ENCODE measurements at places on chromosomes 13 and 19.

DNA sequence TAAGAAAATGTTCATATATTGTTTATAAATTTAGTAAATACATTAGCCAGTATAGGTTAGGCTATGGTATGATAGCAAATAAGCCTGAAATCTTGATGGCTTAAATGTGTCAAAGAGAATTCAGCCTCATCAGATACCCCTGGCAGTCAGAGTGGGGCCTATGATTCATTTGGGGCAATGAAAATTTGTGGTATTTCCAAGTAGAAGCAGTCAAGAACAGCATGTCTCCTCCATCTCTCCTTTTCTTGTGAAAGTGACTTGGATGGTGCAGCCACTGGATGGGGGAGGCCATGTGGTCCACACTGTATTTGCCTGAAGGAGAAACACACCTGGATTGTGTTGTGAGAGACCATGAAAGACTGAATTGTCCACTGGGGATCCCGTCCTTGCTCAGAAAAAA is 82.7 kb downstream of the DLEU7 start:
- DNase-seq: no peak

GRCh38 chr19:11261431-11261970 is 823 bp downstream of the DOCK6 start:
- no peak for DNase-seq

DNA sequence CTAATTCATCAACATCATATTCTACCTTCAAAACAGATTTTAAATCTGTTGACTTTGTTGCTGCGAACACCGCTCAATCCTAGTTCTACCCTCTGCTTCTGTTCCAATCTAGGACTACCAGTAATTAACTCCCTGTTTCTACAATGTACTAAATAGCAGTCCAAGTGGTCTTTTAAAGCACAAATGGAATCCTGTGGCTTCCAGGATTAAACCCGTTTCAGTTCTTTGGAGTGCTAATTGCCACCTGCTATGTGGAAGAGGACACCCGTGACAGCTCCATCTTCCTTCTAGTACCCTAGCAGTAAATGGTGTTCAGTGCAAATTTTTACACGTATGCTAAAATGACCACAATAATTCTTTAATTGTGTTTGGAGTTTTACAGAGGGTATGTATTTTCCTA is 232.1 kb downstream of the TDRD3 start:
- DNase-seq: no peak

DNA sequence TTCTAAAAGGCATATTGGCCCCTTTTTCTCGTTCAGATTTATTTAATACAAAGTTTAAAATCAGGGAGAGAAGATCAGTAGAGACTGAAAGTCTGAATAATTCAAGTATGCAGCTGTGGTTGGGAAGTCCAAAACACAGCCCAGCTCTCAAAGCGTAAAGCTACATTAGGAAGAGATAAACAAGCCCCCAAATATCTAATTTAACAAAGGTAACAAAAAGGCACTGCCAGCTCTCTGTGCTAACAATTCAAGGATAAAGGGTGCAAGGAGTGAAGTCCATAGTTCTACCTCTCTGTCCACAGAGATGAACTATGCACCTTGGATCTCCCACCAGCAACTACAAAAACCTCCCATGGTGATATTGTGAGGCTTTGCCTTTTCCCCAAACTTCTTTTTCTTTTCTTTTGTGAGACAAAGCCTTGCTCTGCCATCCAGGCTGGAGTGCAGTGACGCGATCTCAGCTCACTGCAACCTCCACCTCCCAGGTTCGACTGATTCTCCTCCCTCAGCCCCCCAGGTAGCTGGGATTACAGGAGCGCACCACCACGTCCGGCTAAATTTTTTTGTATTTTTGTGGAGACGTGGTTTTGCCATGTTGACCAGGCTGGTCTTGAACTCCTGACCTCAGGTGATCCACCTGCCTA is 104.4 kb downstream of the LHFPL6 start:
- no peak for DNase-seq

DNA sequence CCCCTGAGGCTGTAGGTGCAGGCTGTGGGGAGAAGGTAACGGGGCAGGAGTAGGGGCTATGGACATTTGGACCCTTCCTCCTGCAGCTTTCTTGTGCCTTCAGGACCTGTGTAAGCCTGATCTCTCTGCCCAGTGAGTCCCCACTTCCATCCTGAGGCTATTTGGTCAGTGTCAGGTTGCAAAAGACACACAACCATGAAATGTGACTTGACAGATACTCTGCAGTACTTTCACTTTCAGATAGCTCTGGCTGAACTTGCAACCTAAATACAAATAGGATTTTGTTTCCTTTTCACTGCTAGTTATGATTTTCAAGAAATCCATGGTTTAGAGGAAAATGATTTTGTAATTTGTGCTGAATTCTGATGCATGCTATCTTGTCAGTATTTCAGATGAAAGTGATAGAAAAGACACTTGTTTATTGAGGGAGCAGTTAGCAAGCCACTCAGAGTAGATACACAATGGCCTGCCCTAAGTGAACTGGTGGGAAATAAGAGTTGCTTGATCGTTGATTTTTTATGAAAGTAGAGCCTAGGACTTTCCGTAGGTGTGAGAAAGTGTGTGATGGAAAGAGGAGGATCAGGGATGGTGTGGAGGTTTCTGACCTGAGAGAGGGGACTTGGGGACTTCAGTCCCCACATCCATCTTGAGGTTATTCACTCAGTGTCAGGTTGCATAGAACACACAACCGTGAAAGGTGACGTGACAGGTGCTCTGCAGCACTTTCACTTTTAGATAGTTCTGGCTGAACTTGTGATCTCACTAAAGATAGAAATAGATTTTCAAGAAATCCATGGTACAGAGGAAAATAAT is 18.1 kb upstream of the EID2 start:
- no peak for DNase-seq

DNA sequence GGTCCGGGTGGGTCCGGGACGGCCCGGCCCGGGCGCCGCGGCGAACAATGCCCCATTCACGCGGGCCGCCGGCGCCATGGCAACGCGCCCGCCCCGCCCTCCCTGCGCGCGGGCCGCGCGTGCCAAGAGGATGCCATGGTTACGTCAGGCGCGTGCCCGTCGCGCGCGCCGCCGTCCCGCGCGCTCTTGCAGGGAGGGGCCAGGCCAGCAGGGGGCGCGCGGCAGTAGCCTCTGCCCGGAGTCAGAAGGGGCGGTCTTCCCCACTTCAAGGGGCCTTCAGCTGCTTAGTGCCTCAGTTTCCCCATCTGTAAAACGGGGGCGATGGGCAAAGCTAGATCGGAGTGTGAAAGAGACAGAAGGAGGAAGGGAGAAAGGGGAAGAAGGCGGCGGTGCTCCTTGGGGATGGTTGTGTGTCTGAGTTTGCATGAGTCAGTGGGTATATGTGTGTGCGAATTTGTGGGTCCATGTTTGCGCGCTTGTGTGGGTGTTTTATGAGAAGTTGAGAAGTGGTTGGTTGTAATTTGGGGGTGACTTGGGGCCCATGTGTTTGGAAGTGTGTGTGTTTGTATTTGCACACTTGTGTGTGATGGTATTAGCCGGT is 11.6 kb upstream of the NFIX start:
- DNase-seq: peak; percentile 33

GRCh38 chr13:99351772-99352171 is 44.6 kb upstream of the GPR183 start:
- DNase-seq: no peak

GRCh38 chr13:22486490-22486889 is 694.3 kb upstream of the SGCG start:
- no peak for DNase-seq

GRCh38 chr19:13068085-13068846 is 34.4 kb downstream of the LYL1 start:
- DNase-seq: no peak

- no peak for DNase-seq
Measured at GRCh38 chr13:34310539-34310938, 492.6 kb downstream of the RFC3 start.

GRCh38 chr19:5309438-5310204 is 31.0 kb downstream of the PTPRS start:
- no peak for DNase-seq

DNA sequence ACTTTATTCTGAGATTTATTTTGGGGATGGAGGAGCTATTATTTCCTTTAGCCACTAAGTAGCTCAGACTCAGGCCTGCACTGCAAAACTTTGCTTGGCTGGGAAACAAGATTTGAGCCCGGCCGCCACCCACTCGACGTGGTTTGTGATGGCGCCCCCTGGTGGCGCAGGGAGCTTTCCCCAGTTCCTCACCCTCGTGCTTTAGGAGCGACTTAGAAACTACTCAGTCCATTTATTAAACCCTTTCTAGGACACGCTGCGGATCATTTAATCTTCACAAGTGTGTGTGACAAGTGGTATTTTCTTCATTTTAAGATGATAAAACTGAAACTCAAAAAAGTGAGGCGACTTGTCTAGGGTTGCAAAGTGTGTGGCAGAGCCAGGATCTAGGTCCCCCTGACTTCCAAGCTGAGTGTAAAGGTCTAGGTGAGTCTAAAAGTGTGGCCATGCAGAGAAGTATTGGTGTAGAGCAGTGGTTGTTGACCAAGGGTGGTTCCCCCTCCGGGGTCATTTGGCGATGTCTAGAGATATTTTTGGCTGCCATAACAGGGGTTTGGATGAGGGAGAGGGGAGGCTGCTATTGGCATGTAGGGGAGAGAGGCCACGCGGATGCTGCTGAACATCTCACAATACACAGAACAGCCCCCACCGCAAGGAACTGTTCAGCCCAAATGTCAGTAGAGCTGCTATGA is 2.2 kb downstream of the CXCL17 start:
- DNase-seq: no peak

GRCh38 chr13:49495783-49496762 is at the start of gene PHF11:
Gene PHF11, plus strand, starts transcription at chr13:49495953. Its CDS starts 49 bp downstream, at chr13:49496002.
- DNase-seq: no peak

- no peak for DNase-seq
Measured at GRCh38 chr13:47841151-47841550, 159.9 kb downstream of the SUCLA2 start.

GRCh38 chr13:111402441-111402840 is 82.0 kb downstream of the TEX29 start:
- DNase-seq: no peak

GRCh38 chr19:11506101-11506555 is 489 bp upstream of the ZNF653 start:
- no peak for DNase-seq

- DNase-seq: no peak
Measured at GRCh38 chr13:92179223-92179622, 780.8 kb downstream of the GPC5 start.

DNA sequence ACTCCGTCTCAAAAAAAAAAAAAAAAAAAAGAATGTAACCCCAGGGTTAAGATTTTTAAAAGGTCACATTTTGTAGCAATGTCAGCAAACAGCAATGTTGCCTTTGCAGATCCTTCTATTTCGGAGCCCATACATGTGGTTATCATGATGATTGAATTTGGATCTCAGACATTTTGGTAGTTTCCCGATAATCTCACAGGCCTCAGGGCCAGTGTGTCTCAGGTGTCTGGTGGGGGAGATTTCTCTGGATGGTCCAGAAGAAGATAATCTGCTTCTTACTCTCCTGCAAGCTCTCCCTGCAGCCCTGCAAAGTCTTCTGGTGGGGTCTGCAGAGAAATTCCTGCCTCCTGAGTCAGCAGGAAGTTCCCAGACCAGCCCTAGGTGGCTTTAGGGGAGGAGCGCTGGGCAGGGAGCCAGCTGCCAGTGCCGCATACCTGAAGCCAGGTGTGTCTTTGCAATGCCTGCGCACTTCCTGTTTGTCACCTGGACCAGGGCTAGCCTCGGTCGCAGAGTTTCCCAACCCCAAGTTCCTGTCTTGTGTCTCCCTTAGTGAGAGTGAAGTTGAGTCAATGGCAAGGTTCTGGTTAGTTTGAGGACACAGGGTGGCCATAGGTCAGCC is 1.4 kb downstream of the SH2D3A start:
- no peak for DNase-seq

DNA sequence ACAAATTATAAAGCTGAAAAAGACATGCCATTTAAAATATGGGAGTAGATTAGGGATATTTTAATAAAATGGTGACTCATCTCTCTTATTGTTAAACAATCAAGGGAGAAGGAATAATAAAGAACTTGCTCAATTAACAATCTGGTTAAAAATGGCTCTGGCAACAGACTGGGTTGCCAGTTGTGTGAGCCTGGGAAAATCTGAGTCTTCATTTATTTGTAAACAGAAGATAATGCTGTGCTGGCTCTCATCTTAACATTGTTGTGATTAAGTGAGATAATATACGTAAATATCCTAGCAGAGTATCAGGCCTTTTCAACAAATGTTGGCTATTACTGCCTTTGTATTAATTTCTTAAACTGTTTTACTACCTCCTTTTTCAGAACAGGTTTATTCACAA is 453.3 kb downstream of the DIAPH3 start:
- DNase-seq: no peak

GRCh38 chr13:62418376-62418775 is 1002.7 kb upstream of the PCDH20 start:
- no peak for DNase-seq

DNA sequence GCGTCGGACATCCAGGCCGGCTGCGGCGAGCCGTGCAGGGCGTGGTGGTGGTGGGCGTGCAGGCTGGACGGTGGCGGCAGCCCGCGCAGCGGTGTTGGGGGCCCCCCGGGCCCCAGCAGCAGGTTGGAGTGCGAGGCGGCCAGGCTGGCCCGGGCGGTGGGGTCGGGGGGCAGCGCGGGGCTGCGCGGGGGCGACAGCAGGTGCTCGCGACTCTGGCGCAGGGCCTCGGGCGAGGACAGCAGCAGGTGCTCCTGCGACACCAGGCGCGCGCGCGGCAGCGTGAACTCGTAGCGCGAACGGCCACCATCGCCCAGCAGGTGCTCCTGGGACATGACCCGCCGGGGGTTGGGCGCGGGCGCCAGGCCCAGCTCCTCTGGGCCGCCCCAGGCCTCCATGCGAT is 9.8 kb downstream of the SHISA7 start:
- no peak for DNase-seq

DNA sequence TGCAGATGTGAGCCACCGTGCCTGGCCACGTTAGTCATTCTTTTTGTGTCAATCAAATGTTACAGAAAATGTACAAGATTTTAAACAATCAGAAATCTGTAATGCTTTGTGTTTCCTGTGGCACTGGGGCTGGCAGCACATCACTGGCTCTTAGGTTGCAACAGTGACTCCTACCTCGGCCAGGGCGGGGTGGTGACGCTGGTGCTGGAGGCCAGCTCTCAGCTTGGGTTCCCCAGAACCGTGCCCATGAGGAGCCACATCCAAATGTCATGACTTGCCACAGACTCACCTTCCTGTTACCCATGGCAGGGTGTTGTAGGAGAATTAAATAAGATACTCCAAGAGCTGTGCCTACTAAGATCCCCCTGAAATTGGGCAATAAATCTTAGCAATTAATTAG is 161.7 kb downstream of the TEX29 start:
- DNase-seq: no peak

- no peak for DNase-seq
Measured at GRCh38 chr13:23427342-23427843, 6.1 kb downstream of the SACS start.

All from cerebellar nuclear complex (tissue), 1 donor.